ENCODE measurements at places on chromosomes 1 and 21.

DNA sequence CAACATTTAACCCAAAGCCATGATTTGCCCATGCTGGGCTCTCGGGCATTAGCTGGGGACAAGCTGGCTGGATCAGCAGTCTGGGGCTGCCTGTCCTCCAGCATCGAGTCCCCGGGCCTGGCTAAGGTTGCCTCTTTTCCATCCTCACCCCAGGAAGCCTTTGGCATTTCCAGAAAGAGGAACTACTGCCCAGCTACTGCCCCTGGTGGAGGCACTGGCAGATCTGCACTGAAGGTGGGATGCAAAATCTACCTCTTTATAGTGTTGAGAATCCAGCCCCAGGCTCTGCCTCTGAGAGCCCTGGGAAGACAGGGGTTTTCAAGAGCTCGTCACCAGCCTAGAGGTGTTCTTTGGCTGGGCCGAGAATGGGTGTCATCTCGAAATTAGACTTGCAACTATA lies 635.9 kb downstream of the MATN1 start:
- no peak for DNase-seq

DNA sequence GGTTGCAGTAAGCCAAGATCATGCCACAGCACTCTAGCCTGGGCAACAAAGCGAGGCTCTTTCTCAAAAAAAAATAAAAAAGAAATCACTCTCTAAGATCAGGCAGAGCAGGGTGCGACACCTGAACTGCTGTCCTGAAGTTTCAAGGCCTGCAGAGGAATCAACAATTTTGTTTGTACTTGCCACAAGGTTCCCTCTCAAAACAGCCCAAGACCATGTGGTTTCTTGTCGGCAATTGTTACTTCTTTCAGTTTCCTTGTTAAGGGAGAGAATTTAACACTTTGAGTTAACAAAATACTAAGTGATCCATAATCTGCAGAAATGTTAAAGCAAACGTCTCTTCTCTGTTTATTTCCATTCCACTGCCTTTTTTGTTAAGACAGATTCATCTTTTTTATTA lies 36.5 kb downstream of the MACO1 start:
- no peak for DNase-seq

GRCh38 chr1:241924080-241924808 lies 33.3 kb upstream of the BECN2 start:
- DNase-seq, result no peak

GRCh38 chr1:4044967-4045366 lies 144.9 kb upstream of the C1orf174 start:
- no peak for DNase-seq

DNA sequence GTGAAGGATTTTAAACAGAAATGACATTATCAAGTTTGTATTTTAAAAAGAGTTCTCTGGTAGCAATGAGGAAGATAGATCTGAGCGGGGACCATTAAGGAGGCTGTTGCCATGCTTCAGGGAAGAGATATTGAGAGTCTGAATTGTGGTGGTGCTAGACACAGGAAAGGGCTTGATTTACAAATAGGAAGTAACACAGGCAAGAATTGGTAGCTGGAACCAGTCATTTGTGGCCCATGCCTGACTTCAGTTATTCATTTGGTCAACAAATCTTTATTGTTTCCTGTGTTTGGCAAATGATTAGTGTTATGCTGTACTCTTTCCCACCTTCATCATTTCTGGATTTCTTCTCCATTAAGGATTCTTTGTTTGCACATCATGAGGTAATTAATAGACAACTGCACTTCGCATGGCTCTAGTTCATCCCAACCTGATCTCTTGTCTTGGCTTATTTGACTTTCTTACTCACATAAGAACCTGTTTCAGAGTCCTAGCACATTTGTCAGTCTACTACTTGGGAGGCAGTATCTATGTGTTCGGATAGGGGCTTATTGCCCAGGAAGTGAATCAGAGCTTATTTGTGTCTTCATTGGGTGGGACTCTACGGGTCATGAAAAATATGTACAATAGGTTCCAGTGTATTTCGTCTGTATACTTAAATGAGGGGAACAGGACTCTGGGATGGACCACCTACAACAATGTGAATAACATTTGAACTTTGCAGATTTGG lies 32.3 kb downstream of the EEIG2 start:
- peak; percentile 16 for DNase-seq

DNA sequence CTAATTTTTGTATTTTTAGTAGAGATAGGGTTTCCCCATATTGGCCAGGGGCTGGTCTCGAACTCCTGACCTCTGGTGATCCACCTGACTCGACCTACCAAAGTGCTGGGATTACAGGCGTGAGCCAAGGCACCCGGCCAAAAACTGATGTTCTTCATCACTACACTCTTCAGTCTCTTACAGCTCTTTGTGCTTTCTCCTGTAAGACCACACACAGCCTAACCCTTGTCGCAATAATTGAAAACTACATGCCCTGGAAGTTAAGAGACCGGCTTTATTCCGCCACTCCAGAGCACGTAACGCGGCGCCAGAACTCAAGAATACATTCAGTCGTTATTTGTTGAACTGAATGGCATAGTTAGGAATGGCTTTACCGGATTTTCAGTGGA lies 552 bp downstream of the GPATCH4 start:
- no peak for DNase-seq

GRCh38 chr1:39230261-39231190 lies 26.0 kb downstream of the MACF1 start:
- peak; percentile 54 for DNase-seq

- no peak for DNase-seq
Observed at GRCh38 chr21:26708223-26708800, 135.2 kb upstream of the CYYR1 start.

- DNase-seq, result no peak
Observed at GRCh38 chr1:170240409-170240808, 94.7 kb downstream of the NTMT2 start.

GRCh38 chr1:202852163-202852904 lies 36.6 kb downstream of the RABIF start:
- peak; percentile 36 for DNase-seq

All from GF-D8 (cell line).